ENCODE measurements at places on chromosomes 16 and 17.

- DNase-seq, result no peak
Measured at GRCh38 chr17:38724337-38724988, 5.7 kb upstream of the CISD3 start.

DNA sequence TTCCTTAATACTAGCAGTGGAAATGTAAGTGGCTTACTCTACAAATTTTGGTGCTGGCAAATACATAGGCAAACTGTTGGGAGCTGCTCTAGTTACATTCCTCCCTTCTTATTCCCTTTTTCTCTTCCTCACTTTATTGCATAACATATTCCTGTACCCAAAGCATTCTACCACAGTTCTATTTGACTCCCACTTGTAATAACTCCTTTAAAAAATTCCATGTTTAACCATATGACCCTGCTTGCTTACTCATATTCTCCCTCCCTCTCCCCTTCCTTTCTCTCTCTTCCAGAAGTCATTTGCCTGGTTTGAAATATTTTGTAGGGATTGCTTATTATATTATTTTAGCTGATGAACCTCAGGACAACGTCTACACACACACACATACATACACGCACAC is 22.7 kb downstream of the NQO1 start:
- DNase-seq, result peak; percentile 21

- no peak for DNase-seq
Measured at GRCh38 chr17:77493238-77493820, 352.6 kb downstream of the SEC14L1 start.

GRCh38 chr17:27940503-27941428 is 47.6 kb upstream of the LYRM9 start:
- DNase-seq, result no peak

DNA sequence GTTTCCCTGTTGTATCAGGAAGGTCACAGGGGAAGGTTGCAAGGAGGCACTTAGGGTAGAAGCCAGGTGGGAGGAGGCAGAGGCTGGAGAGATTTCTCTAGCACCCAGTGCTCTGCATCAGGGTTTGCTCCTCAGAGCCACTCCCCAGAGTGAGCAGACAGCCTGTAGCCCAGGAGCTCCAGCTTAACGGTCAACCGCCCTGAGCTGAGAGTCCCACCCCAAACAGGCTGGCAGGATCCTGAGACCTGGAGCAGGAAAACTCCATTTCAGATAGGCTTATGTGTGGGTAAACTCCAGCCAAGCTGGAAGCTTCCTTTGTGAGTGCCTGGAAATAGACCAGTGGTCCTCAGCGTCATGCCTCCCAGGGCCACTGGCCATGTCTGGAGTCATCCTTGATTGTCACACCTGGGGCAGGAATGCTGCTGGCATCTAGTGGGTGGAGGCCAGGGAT is 37.9 kb downstream of the MPRIP start:
- DNase-seq, result no peak

DNA sequence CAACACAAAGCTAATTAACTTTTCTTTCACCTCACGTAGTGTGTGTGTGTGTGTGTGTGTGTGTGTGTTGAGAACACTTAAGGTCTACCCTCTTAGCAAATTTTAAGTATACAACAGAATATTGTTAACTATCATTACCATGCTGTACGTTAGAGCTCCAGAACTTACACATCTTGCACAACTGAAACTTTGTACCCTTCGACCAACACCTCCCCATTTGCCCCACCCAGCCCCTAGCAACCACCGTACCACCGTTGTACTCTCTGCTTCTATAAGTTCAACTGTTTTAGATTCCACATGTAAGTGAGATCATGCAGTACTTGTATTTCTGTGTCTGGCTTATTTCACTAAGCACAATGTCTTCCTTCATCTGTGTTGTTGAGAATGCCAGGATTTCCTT is 28.1 kb upstream of the MLYCD start:
- no peak for DNase-seq

All from fibroblast of skin of right biceps (primary cell).